ENCODE measurements at places on chromosomes 3 and 15. TPM values are rescaled to one million over a fixed set of nuclear protein-coding genes. Genes with fewer than 3 reads are reported as not detected.

GOLGA8S gene
- not detected for polyA plus RNA-seq

GCHFR gene
- 4.4 TPM for polyA plus RNA-seq

IGF2BP2 gene
- polyA plus RNA-seq, result 45.3 TPM

FAM81A gene
- 0.67 TPM for polyA plus RNA-seq

ADAMTS7 gene
- 11.0 TPM for polyA plus RNA-seq

CNTN4 gene
- 7.5 TPM for polyA plus RNA-seq

MYZAP gene
- polyA plus RNA-seq, result 5.4 TPM

MKRN2OS gene
- 1.3 TPM for polyA plus RNA-seq

ADPRH gene
- not detected for polyA plus RNA-seq

RPL39L gene
- polyA plus RNA-seq, result 8.3 TPM

CTXN2 gene
- polyA plus RNA-seq, result not detected

GSK3B gene
- 30.3 TPM for polyA plus RNA-seq

UROC1 gene
- polyA plus RNA-seq, result not detected

TM4SF18 gene
- polyA plus RNA-seq, result 19.1 TPM

- no peak for DNase-seq
These were observed 16.4 kb downstream of the CCDC12 start for GRCh38 chr3:46960081-46960701.

DNA sequence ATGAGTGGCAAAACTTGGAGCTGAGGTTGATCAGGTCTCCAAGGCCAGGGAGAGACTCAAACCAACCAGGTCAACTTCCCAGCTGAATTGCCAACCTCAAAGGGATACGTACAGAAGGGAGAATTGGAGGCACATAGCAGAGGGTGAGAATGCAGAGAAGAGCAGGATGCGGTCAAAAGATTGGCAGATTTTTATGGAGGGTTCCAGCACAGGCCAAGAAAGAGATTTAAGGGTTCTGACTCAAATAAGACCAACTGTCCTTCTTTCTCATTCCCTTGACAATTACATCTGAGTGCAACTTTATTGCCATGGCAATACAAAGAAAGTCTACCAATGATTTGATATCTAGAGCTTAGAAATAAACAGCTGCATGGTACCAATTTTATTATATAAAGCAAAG lies 33.2 kb downstream of the SCG5 start:
- DNase-seq, result no peak

DNA sequence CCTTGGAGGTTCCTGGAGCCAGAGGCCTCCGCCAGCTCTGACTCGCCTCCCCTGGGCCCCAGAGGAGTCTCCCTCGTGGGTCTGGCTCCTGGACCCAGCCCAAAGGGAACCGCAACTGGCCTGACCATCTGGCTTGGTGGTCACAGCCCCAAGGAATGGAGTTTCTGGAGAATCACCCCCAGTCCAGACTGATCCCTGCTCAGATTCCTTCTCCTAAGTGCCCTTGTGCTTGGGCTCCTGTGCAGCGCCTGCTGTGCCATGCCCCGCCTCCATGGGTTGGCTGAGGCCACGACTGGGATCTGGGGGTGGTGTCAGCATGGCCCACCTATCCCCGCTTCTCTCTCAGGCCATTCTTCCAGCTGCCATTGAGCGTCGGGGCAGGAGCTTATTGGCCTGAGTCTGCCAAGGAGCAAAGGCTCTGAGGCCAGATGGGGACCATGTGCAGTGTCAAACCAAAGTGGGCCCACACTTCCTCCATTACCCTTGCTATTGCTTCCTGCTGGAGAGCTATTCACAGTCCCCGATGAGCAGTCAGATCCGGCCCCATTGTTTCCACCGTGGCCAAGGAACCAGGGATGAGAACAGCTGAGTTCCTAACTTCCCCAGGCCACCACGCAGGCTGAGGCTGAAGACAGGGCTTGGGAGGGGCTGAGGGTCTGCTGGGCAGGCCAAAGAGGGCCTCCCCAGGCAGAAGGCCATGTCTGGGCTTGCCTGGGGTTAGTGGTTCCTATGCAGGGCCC lies 19.0 kb downstream of the CSPG4 start:
- peak; percentile 37 for DNase-seq

DNA sequence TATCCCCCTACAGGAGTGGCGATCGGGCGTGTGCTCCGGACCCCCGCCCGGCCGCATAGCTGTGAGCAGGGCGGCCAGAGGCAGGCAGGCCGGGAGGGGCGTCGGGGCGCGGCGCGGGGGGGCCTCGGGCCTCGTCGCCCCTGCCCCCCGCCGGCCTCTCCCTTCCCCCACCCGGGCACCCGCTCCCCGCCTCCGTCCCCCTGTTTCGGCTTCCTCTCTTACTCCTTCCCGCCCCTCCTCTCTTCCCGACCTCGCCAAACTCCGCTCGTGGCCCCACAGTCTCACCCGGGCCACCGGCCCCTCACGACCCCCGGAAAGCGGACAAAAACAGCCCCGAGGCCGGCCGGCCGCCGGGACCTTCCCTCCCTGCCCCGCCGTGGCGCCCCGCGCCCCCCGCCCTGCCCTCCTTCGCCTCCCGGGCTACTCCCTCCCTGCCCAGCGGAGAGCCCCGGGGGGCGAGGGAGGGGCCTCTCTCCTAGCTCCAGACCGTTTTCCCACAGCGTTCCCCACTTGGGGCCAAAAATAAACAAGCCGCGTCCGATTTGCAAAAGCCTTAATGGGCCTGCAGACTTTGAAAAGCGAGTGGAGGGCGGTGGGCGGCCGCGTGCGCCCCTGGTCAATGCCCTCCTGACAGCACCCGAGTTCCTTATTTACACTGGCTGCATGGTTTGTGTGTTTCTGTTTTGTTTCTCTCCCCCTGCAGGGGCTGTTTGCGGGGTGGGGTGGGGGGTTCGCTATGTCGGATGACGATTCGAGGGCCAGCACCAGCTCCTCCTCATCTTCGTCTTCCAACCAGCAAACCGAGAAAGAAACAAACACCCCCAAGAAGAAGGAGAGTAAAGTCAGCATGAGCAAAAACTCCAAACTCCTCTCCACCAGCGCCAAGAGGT lies 1.0 kb downstream of the UBE2E1 start:
- peak; percentile 53 for DNase-seq

- no peak for DNase-seq
These were observed 37.8 kb downstream of the TICRR start for GRCh38 chr15:89613031-89613430.

- no peak for DNase-seq
These were observed 82.8 kb upstream of the FXR1 start for GRCh38 chr3:180829409-180830405.

DNA sequence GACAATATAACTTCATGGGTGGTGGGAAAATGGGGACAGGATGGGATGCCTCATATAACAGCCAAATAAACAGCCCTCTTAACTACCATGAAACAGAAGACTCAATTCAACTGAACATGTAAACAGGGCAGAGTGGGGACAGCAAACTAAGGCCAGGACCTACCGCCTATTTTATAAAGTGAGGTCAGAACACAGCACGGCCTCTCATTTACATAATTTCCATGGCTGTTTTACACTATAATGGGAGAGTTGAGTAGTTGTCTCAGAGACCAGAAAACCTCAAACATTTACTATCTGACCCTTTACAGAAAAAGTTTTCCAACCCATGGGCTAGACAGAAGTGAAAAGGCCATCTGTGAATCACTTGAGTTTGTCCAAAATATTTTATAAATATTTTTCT lies 56.7 kb upstream of the SNRPA1 start:
- DNase-seq, result no peak

GRCh38 chr3:23686519-23686918 lies 119.2 kb upstream of the UBE2E1 start:
- DNase-seq, result no peak

DNA sequence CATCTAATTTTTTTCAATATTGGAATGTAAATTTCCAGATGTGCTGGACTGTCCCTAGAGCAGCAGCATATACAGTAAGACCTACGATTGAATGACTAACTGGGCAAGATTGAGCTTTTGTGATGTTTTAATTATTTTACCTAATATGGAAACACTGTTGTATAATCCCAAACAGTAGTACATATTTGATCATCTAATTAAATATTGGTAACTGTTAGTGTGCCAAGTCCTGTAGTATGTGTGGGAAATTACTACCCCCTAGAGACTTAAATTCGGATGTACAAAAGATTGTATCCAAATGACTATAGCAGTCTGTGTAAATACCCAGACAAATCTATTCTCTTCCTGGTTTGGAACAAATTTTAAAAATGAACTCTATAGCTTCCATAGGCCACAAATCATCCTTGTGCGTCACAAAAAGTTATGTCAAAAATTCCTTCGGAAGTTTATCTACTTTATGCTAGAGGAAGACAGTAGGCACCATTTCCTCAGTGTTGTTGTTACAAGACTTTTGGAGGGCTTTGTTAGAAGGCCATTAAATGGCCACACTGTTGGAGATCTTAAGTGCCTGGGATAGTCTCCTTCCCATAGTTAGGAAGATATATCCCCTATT lies 41.6 kb downstream of the NKIRAS1 start:
- no peak for DNase-seq

GRCh38 chr3:135871311-135871710 lies 94.2 kb upstream of the PPP2R3A start:
- DNase-seq, result no peak

- DNase-seq, result no peak
These were observed 99.4 kb upstream of the DLG1 start for GRCh38 chr3:197397838-197398237.

- DNase-seq, result no peak
These were observed 3.1 kb upstream of the RNF168 start for GRCh38 chr3:196506687-196507086.

DNA sequence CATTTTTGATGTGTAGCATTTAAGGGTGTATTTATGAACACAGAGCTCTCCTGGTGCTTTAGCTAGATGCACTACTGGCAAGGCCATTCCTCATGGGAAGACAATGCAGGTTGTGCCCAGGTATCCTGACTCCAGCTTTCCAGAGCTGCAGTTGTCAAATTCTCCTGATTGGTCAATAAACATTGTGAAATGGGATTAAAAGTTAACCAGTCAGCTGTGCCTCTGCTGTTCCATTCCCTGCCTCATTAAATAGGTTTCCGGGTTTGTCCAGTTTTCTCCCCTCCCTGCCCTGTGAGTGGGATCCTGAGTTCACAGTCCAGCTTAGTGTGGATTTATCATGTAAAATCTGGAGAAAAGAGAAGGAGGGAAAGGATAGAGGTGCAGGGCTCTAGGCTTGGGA lies 207.3 kb downstream of the SQOR start:
- DNase-seq, result no peak

GRCh38 chr3:148439254-148439822 lies 258.4 kb upstream of the AGTR1 start:
- no peak for DNase-seq

GRCh38 chr3:23004971-23005370 lies 198.2 kb upstream of the UBE2E2 start:
- DNase-seq, result no peak

DNA sequence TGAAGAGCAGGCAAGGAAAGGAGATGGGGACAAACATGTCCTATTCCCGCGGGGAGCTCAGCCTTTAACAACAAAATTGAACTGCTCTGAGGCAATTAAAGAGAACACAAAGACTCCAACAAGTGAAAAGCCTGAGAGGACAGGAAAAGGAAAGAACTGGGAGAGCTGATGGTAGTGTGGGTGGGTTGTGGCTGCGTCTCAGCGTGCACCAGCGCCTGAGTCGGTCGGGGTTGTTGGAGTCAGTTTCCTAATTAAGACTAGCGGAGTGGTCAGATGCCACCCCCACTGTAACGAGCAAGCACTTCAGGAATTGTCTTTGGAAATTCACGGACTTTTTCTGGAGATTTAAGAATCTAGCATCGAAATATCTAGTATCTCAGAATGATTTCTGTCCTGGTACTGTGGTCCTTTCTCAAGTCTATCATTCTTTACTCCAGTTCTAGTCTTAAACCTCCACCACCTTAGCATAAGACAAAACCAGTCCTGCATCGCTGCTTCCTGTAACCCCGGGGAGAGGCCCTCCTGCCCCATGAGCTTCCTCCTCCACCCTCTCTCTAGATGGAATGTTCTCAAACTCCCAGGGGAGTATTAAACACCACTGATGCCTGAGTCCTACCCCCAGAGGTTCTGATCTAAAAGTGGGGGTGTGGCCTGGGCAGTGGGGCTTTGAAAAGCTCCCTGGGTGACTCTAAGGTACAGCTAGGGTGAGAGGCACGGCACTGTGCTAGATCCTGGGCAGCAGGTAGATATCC lies 104.0 kb downstream of the CYP19A1 start:
- no peak for DNase-seq

- no peak for DNase-seq
These were observed 31.6 kb upstream of the OR5H6 start for GRCh38 chr3:98232489-98232888.

DNA sequence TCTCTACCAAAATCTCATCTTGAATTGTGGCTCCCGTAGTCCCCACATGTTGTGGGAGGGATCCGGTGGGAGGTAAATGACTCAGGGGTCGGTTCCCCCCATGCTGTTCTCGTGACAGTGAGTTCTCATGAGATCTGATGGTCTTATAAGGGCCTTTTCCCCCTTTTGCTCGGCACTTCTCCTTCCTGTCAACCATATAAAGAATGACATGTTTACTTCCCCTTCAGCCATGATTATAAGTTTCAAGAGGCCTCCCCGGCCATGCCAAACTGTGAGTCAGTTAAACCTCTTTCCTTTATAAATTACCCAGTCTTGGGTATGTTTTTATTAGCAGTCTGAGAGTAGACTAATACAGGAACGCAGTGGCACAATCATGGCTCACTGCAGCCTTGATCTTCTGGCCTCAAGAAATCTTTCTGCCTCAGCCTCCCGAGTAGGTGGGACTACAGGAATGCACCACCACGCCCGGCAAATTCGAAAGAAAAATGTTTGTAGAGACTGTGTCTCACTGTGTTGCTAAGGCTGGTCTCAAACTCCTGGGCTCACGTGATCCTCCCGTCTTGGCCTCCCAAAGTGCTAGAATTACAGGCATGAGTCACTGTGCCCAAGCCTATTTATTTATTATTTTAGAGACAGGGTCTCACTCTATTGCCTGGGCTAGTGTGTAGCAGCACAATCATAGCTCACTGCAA lies 101.0 kb downstream of the ATP10A start:
- no peak for DNase-seq

DNA sequence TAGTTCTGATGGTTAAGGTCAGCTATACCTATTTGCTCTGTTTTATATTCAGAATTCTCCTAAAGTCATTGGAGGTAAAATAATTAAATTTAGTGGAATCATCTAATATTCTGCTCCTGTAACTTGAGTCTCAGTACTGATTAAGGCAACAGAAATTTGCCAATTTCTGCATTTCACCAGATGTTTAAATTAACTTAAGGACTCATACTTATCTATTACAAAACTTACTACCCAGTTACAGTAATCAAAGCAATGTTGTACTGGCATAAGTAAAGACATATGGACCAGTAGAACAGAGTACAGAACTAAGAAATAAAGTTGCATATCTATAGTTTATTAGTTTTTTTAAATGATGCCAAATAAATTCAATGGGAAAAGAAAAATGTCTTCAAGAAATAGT lies 1043.8 kb downstream of the OTOL1 start:
- no peak for DNase-seq

DNA sequence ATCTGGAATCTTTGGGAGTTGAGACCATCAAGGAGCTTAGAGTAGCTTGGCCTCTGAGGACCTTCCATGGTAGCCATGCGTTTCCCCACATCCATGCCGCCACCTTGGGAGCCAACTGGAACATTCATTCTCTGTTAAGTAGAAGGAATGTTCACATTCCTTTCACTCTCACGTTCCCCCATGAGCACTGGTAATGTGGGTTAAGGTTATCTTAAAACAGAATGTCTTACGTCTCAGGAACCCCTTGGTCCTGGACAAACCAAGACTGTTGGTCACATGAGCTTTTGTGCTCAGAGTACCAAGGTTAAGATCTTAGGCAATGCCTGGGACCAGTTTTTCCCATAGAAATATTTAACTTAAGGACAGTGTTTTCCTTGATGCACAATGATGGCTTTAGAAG lies 211.7 kb upstream of the UBE2E1 start:
- no peak for DNase-seq
